ENCODE measurements at places on chromosomes 5 and 9.

GRCh38 chr9:124839612-124840299 lies 13.5 kb upstream of the WDR38 start:
- no peak for DNase-seq

GRCh38 chr5:81855591-81855990 lies 104.7 kb upstream of the SSBP2 start:
- no peak for DNase-seq

GRCh38 chr9:120438836-120439546 lies 141.0 kb downstream of the CDK5RAP2 start:
- DNase-seq: no peak

DNA sequence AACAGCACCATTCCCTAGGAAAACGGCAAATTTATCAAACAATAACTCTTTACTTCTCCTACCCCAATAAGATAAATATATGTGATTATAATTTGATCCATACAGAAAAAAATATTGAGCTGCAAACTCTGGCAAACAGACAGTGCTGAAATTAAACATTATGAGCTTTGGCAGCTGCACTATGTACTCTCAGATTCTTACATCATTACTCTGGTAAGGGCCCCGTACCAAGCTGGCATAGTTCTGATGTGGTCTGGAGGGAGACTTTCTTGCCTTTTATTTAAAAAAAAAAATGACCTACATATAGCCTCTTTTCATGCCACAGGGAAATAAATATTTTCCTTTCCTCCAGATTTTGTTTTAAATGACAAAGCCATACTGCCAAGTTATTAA lies 95.0 kb downstream of the NR6A1 start:
- DNase-seq: no peak

DNA sequence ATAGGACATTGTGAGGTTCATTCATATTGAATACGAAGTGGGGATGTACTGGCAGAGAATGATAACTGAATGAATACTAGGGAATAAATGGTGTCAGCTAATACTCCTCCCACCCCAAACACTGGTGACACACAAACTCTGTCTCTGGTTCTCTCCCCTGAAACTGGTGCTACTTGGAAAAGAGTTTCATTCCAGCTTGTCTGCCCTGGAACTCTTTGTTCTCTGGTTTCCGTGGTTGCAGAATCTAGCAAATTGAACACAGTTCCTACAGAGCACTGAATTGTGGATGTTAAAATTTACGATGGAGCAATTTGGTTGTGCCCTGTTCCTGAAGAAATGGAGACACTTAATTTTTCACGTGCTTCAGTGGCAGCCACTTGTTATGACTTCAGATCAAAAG lies 181.7 kb downstream of the KCTD16 start:
- no peak for DNase-seq

- peak; percentile 64 for DNase-seq
Measured at GRCh38 chr9:103242025-103242424, 246.9 kb downstream of the CYLC2 start.

GRCh38 chr5:79133121-79133656 lies 21.6 kb downstream of the BHMT start:
- peak; percentile 72 for DNase-seq

DNA sequence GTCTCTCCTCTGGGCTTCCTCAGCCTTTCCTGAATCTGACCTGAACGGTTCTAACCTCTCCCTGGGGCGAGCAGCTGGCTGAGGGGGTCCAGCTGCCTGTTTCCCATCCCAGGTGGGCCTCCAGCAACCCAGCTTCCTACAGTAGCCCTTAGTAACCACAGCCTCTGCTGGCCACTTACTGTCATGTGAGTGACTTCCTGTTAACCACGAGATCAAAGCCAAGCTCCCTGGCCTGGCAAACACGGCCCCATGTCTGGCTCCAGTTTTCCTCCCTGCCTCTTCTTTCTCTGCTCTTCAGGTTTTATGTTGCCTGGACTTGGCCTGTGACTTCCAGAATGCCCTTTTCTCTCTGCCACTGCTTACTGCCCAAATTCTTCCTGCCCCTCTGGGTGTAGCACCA lies 47.2 kb upstream of the DAB2IP start:
- DNase-seq: no peak

GRCh38 chr9:80554301-80554700 lies 982.5 kb downstream of the TLE4 start:
- no peak for DNase-seq

- DNase-seq: peak; percentile 57
Measured at GRCh38 chr5:180802325-180803180, at the start of gene MGAT1. Gene MGAT1, minus strand, starts transcription at chr5:180802806. Its CDS starts 9,835 bp downstream, at chr5:180792971.

DNA sequence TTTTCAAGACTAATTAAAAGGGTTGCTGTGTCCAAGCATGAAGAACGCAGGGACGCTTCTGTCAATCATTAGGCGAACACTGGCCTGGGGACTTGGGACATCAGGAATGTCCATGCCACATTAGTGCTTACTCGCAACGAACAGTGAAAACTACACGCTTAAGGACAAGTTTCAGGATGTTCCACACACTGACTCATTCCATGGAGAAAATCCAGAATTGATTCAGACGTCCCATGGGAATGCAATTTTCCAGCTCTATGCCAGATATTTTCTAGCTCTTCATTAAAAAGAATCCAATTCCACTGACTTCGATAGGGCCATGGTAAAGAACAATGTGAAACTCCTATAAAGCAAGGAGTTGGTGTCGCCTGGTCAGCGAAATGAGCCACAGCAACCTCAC lies 98.2 kb downstream of the CAMSAP1 start:
- DNase-seq: no peak

GRCh38 chr5:417301-418161 lies 25.4 kb upstream of the EXOC3 start:
- DNase-seq: no peak

DNA sequence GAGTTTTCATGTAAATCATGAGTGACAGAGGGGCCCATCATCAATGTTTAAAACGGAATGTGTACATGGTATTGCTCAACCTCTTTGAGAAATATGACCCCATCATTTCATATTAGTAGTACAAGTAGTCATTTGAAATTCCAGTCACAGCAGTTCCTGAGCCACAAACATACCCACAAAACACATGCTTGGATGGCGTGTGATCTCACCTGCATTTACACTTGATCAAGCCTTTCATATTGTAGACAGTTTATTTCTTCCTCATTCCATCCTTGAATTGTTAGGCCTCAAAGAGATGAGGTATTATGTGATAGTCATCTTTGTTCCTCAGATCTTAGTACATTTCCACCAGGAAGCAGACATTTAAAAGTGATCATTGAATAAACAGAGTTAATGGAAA lies 96.8 kb upstream of the TAS2R1 start:
- no peak for DNase-seq

- DNase-seq: no peak
Measured at GRCh38 chr9:123872710-123873109, 57.2 kb downstream of the DENND1A start.

DNA sequence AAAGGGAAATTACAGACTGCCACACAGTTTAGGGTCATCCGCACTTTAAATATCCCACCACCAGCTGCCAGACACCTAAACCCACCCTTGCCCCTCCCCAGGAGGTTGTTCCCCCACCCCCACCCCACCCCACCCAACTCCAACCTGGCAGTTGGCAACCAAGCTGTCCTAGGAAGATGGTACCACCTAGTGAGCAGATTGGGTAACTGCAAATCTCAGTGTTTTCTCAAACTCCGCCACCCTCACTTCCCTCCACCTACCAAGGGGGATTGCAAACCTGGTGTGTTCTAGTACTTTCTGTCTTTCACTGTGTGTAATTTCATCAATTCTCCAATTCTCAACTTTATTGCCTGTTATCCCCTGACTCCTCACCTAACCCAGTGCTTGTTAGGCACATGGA lies 323.8 kb upstream of the IRX2 start:
- DNase-seq: no peak

DNA sequence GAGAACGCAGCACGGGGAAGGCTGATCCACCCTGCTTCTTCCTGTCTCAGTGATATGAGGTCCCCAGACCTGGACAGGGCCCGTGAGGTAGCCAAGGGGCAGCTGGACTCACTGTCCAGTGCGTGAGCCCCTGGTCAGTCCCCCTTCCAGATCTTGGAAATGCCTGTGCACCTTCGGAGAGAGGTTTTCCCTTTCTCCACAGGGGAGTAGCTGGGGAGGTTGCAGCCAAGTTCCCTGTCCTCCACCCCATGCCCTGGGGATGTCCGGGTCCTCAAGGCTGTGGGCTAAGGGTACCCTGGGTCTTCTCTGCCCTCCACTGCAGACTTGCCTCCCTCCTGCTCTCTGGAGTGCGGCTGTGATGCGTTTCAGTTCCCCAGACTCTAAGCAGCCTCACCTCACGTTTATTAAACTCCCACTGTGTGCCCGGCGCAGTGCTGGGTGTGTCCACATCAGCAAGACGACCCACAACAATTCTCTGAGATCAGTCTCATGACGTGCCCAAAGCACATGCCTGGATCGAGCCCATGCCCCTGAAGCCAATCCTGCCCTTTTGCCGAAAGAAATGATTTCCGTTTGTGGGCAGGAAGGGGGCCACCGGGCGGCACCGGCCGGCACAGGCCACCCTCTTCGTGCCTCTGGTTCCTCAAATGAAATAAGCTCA lies 101.3 kb upstream of the PHYKPL start:
- no peak for DNase-seq
